Stimulated activated CD4-positive, alpha-beta T cell treated with anti-CD3 and anti-CD28 coated beads, Interleukin-15, amount 100 ng/mL, for 1 hour (primary cell): ENCODE measurements at places on chromosomes 13 and 19.

- DNase-seq, result no peak
Measured at GRCh38 chr13:20024702-20025101, 66.2 kb downstream of the ZMYM2 start.

GRCh38 chr19:17078036-17078919, 2.7 kb downstream of the MYO9B start:
- no peak for DNase-seq

GRCh38 chr19:2207991-2208860, 27.9 kb downstream of the PLEKHJ1 start:
- DNase-seq, result no peak

DNA sequence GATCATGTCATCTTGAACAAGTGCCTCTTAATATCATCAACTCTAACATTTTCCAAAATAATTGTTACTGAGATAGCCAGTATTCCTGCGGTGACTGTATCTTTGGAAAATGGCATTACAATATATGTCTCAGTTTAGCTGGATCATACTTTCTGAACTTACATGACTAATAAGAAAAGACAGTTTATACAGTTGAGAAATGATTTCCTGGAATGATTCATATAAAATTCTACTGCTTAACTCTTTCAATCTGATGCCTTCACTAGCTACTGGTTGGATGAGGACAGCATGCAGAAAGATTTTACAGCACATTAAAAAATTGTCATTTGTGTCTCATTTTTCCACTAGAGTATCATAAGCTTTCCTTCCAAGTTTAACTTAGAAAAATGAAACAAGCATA, 302.1 kb downstream of the PCDH17 start:
- no peak for DNase-seq

GRCh38 chr13:92716749-92717148, 509.9 kb upstream of the GPC6 start:
- DNase-seq, result no peak
